NCI-H2171 treated with DMSO at 0.1 percent for 48 hours (cell line): ENCODE measurements at places on chromosomes 11 and 22.

GRCh38 chr11:33643167-33643824, 57.3 kb downstream of the C11orf91 start:
- no peak for DNase-seq

- no peak for DNase-seq
Measured at GRCh38 chr11:45817191-45817590, 12.2 kb downstream of the SLC35C1 start.

DNA sequence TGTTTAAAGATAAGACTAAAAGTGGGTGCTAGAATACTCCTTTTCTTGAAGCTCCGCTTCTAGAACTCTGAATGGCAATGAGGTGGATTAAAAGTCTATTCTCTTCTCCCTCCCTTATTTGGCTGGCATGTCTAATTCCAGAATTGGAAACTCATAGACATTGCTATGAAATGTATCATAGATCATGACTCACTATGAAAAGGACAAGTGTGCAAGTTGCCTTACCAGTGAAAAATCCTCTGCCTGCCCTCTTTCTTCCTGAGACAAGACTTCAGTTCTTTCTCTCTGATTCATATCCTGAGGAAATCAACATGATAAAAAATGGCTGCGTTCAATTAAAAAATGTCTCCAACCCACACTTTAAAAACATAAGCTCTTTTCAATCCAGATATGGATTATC, 73.2 kb upstream of the BLID start:
- no peak for DNase-seq

DNA sequence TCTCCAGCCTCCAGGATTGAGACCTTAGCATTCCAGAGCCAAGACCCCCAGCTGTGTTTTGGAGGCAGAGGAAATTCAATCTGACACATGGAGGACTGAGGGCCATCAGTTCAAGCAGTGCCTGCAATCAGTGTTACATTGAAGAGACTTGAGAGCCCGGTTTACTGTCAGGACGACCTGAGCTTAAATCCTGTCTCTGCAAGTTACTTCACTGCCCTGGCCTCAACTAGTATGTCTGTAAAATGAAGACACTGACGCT, 35.1 kb downstream of the TRIM29 start:
- no peak for DNase-seq

GRCh38 chr11:77309401-77310085, 8.1 kb upstream of the GDPD4 start:
- no peak for DNase-seq

- DNase-seq, result no peak
Measured at GRCh38 chr11:65440831-65441499, 18.4 kb downstream of the NEAT1 start.

DNA sequence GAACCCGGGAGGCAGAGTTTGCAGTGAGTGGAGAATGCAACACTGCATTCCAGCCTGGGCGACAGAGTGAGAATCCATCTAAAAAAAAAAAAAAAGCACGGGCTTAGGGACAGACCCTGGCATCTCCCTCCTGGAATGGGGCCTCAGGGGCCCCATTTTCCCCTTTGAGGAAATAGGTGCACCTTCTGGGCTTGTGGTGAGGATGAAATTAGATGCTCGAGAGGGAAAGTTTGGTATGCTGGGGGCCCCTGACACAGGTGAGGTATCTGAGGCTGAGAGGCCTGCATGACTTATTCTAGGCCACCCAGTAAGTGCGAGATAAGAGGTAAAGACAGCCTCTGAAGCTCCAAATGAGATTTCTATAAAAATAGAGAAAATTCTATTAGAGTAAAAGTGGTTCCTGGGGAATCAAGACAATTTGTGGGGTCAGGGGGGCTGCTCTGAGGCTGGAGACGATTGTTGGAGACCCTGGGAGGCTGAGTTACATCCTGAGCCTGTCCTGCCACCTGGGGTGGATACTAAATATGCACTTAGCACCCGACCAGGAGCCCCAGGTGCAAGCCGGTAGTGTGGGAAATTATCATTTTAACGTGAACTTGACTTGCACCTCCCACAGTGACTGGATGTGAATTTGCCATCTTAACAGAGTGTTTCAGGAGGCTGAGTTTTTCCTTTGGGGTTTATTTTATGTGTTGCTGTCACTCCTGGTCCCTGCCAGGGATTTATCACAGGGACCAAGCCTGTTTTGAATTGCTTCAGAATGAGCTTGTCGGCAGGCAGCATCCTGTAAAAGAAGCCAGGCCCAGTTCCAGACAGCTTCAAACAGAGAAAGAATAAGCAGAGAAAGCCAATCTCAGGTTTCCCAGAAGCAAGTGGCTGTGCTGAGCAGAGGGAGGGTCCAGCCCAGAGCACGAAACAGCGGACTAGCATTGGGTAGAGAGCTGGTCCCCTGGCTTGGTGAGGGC, 48.4 kb upstream of the TSKU start:
- no peak for DNase-seq

DNA sequence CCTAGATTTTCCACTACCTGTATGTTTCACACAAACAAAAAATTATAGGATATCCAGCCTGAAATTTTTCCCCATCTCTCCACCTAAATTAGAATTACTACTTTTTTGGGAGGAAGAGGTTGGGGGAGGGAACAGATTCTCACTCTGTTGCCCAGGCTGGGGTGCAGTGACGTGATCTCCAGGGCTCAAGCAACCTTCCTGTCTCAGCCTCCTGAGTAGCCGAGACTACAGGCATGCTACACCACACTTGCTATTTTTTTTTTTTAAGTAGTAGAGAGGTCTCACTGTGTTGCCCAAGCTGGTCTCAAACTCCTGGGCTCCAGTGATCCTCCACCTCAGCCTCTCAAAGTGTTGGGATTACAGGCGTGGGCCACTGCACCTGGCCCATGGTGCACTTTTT, 9.5 kb downstream of the JAML start:
- no peak for DNase-seq

- no peak for DNase-seq
Measured at GRCh38 chr11:67055812-67056211, 835 bp upstream of the RHOD start.

GRCh38 chr22:30301995-30302809, 12.9 kb upstream of the CASTOR1 start:
- DNase-seq, result no peak

GRCh38 chr11:90468923-90469322, 246.1 kb upstream of the CHORDC1 start:
- DNase-seq, result no peak

- no peak for DNase-seq
Measured at GRCh38 chr11:73716153-73717056, 44.5 kb downstream of the RAB6A start.

DNA sequence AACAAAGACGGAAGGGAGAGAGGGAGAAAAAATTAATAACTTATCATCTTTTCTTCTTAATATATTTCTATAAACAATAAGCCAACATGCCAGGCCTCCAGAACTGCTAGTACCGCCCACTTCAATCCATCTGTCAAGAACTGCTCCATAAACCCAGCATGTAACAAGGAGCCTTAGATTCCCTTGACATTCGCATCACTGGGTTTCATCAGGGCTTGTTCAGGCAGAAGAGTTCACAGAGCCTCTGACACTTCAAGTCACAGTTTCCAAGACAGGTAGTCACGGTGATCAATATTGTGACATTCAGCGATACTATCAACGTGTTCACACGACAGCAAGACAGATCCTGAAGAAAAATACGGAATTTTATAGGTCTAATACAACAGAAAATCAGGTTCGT, 61.7 kb downstream of the LARGE2 start:
- DNase-seq, result peak; percentile 94

GRCh38 chr11:75810637-75811390, 4.2 kb upstream of the UVRAG start:
- no peak for DNase-seq

DNA sequence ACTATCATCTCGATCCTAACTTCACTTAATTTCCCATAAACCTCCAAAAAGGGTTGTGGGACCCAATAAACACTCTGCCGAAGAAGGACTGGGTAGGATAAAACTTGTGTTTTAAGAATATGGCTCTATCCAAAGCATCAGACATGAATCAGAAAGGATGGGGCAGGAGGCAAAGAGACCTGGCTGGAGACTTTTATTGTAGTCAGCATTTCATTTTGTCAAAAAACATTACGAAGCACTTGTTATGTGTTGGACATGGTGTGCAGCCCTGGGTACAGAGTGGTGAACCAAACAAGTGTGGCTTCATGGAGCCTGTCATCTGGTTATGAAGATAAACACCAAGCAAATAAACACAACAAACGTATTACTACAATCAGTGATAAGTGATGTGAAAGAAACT, 17.3 kb downstream of the IL10RA start:
- no peak for DNase-seq

DNA sequence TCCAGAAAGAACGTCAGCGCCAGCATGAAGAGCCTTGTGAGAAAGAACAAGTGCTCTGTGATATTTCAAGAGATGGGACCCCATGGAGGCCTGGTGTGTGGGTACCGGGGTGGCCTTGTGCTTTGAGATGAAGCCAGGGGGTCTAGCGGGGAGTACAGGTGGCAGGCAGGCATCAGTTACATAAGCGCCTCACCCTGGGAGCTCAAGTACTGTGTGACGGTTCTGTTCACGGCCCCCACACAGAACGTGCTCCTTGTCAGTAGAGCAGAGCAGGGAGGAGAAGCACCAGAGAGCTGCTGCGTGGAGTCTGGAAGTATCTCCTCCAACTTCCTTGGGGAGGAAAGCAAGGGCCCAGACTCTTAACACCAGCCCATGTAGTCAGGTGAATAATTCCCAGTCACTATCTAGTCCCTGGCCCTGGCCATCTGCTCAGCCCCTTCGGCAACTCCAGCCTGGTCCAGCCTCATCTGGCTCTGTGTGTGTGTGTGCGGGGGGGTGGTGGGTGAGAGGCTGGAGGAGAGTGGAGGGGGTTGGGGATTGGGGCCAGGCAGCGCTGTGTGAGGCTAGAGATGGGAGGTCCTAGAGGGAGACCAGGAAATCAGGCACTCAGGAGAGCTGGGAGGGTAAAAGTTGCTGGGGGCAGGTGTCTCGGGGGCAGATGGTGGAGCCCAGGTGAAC, 32.4 kb downstream of the MCM5 start:
- no peak for DNase-seq

GRCh38 chr11:2305140-2305778, 3.4 kb downstream of the TSPAN32 start:
- DNase-seq, result peak; percentile 0

GRCh38 chr11:116473790-116474346, 298.9 kb downstream of the BUD13 start:
- no peak for DNase-seq

- no peak for DNase-seq
Measured at GRCh38 chr11:72122607-72123006, 10.1 kb upstream of the ANAPC15 start.

- no peak for DNase-seq
Measured at GRCh38 chr22:49296561-49296960, 531.1 kb downstream of the BRD1 start.

DNA sequence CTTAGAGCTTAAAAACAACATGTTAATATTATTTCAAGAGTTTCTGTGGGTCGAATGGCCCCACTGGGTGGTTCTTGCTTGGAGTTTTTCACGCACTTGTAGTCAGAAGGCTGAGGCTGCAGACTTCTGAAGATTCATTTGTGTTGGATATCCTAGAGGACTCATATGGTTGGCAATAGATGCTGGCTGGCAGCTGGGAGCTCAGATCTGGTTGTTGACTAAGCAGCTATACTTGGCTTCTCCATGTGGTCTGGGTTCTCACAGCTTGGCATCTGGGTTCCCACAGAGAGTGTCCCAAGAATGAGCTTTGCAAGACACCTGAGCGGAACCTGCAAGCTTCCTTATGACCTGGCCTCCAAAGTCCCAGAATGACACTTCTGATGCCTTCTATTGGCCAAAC, 163.9 kb upstream of the ZC3H12C start:
- no peak for DNase-seq

- DNase-seq, result no peak
Measured at GRCh38 chr11:121512468-121513465, 60.0 kb upstream of the SORL1-AS1 start.

- DNase-seq, result no peak
Measured at GRCh38 chr11:121790430-121790829, 325.6 kb downstream of the BLID start.

DNA sequence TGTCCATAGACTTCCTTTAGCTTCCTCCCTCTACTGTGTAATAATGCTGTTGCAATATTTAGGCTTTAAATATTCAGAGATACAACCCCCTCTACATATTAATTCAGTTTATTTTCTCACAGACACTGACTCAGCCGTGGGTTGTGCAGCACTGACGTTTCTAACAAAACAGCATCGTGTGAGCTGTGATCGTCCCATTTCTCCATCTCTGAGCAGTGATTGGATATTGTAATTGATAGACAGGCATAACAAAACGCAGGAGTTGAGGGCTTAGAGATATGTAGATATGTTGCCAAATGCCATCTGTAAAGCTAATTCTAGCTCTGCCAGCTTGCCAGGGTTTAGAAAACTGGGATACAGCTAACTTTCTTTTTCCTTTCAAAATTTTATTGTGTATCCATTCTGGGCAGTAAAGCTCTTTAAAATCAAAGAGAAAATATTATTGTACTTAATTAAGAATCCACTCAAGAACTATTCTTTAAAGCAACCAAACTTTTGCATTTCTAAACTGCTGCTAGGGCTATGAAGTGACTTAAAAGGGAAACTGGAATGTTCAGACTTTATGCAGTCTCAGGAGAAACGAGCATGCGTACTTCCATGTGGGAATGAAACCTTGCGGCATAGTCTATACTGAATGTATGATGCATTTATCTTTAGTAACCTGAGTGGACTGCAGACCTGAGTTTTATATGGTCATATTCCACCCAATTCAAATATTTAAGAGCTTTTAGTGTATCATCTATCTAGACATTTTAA, 22.7 kb downstream of the BTBD10 start:
- DNase-seq, result peak; percentile 65

DNA sequence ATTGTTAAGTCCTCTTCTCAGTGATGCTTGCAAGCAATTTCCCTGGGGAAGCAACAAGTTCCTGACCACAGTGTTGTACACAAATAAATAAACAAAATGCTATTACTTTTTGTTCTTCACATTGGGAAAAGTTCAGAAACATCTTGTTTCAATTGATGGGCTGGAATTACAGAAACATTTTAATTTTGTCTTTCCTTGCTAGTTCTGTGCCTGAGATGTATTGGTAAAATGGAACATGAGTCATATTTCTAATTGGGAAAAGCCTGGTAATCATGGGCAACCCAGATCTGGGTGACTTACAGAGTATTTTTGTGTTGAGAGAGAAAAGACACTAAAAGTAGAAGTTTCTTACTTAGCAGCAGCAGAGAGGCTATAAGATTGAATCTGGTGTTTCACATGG, 576 bp upstream of the BLID start:
- no peak for DNase-seq

GRCh38 chr11:128894286-128894681, 3.1 kb downstream of the KCNJ5 start:
- DNase-seq, result no peak

- peak; percentile 44 for DNase-seq
Measured at GRCh38 chr11:118956094-118956846, at the start of gene UPK2. Gene UPK2, plus strand, starts transcription at chr11:118956298. Its CDS starts 53 bp downstream, at chr11:118956351.
